NCI-H2171 (cell line): ENCODE measurements at places on chromosomes 5 and 9.
A peak's percentile ranks its signal among the peaks of the same experiment; 100 is the strongest.

- no peak for DNase-seq
Measured at GRCh38 chr5:79436821-79437220, 77.1 kb downstream of the HOMER1 start.

DNA sequence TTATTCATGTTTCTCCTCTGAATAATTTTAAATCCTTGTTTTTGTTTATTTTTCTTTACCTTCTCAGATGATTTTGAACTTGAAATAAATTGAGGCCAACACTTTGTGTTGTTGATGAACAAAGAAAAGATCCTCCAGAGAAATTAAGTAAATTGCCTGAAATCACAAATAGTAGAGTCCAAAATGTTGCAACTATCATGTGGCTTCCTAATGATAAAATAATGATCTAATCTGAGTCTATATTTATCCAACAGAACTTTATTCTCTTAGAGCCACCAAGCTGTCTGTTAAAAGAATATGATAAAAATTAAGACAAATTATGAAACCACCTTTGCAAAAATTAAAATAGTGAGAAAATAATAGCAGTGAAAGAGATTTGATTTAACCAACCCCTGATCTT is 132.2 kb upstream of the SPEF2 start:
- DNase-seq, result no peak

- no peak for DNase-seq
Measured at GRCh38 chr5:124825983-124826337, 79.5 kb upstream of the ZNF608 start.

- DNase-seq, result no peak
Measured at GRCh38 chr9:96502539-96503373, 52.8 kb downstream of the HABP4 start.

- DNase-seq, result no peak
Measured at GRCh38 chr5:173538654-173539053, 77.8 kb downstream of the BOD1 start.

GRCh38 chr9:91033797-91034196 is 232.2 kb downstream of the SYK start:
- DNase-seq, result no peak

- no peak for DNase-seq
Measured at GRCh38 chr9:14501366-14501765, 187.4 kb upstream of the NFIB start.

GRCh38 chr5:167877924-167878323 is 413.5 kb upstream of the WWC1 start:
- no peak for DNase-seq

- no peak for DNase-seq
Measured at GRCh38 chr5:14332038-14332631, 189.0 kb downstream of the TRIO start.

- peak; percentile 53 for DNase-seq
Measured at GRCh38 chr5:155260798-155261197, 247.2 kb downstream of the KIF4B start.

GRCh38 chr5:158485047-158485446 is 614.7 kb downstream of the EBF1 start:
- no peak for DNase-seq
